ENCODE measurements at places on chromosomes 3 and 15.

DNA sequence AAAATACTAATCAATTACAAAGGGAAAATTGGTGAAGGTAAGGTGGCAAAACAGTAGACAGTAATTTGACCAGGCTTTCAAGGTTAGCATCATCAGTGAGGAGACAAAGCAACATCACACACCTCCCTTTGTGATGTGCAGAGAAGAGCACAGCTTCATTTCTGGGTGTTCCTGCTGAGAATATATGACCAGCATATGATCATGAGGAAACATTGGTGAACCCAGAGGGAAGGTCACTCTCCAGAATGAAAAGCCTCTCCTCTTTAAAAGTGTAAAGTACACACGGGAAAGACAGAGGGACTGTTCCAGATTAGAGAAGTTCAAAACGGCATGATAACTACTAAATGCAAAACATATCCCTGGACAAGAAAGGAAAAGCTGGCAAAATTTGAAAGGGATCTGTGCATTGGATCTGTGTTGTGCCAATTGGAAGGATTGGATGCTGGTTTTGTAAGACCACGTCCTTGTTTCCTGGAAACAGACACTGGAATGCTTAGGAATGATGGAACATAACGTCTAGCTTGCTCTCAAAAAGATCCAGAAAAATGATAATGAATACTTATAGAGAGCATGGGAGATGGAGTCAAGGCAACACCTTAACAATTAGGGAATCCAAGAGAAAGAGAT lies 80.6 kb upstream of the MITF start:
- no peak for DNase-seq

- no peak for DNase-seq
These were observed 1.7 kb downstream of the MLF1 start for GRCh38 chr3:158572766-158573060.

DNA sequence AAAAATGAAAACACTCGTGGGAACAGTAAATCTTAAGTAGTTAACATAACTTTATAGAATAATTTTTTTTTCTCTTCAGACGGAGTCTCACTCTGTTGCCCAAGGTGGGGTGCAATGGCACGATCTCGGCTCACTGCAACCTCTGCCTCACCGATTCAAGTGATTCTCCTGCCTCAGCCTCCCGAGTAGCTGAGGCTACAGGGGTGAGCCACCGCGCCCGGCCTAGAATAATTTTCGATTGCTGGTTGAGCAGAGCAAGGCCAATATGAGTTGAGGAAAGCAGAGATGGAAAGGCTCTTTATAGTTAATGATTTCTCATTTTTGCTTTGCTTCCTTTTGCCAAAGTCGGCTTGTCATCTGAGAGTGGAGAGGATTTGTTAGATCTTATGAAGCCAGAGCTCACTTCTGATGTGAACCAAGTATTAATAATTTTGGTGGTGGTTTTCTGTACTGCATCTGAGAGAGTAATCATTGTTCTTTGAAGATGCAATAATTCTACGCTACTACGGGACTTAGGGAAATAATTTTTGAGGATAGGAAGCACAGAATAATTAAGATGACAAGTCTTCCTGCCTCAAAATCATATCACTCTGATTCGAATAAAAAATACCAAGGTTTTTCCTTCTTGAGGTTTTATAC lies 1.6 kb upstream of the GOLM2 start:
- DNase-seq = no peak

GRCh38 chr3:13688034-13688433 lies 139.1 kb downstream of the FBLN2 start:
- no peak for DNase-seq

- no peak for DNase-seq
These were observed 471.0 kb upstream of the SEMA6D start for GRCh38 chr15:47246317-47246716.

- DNase-seq = no peak
These were observed 70.4 kb upstream of the SLC7A14 start for GRCh38 chr3:170656284-170656683.

- no peak for DNase-seq
These were observed 28.9 kb upstream of the KLHL6 start for GRCh38 chr3:183584246-183584913.

GRCh38 chr3:17553080-17553479 lies 189.4 kb downstream of the TBC1D5 start:
- DNase-seq = no peak

All from CD8-positive, alpha-beta memory T cell (primary cell).